Small intestine (tissue), 16 donors: ENCODE measurements at places on chromosomes 12 and 14. TPM values are rescaled to one million over a fixed set of nuclear protein-coding genes. Genes with fewer than 3 reads are reported as not detected.

IL22 gene
- not detected for polyA plus RNA-seq

- H3K4me1 ChIP-seq = peaks cover 4% of the 10 kb centered on the region
- H3K27me3 ChIP-seq = no peaks in the 10 kb centered on the region
- no peak overlapping the region for H3K27ac ChIP-seq
- DNase-seq = no peak
These were observed 10.4 kb downstream of the CCT2 start for GRCh38 chr12:69595689-69596088.

- DNase-seq = no peak
- no peak overlapping the region for H3K27ac ChIP-seq
- no peaks in the 10 kb centered on the region for H3K4me1 ChIP-seq
- peaks cover 92% of the 10 kb centered on the region for H3K36me3 ChIP-seq
- no peak overlapping the region for H3K4me3 ChIP-seq
These were observed 30.4 kb downstream of the CCNK start for GRCh38 chr14:99511421-99512109.

SRSF5 gene
- polyA plus RNA-seq = 250 TPM

MARCHF9 gene
- polyA plus RNA-seq = 29.2 TPM

DNA sequence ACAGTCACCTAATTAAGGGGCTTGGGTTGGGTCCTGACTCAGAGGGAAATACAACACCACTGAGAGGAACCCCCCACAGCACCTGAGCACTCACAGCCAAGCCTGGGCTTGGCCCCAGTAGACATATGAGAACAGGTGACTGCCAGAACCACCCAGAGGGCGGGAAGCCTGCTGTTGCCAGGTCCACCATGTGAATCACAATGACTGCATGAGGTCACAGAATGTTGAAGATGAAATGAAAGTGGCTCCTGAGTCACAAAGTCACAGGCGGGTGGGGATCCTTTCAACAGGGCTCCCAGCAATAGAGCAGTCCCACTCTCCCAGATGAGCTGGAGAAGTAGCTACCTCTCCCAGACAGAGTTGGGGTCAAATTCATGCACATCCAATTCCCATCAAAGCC lies at the start of gene LRRC74A:
LRRC74A (plus strand) TSS at position 287 of the 400 bp plus-strand sequence. CDS start 290 bp downstream, outside the sequence.
- H3K27me3 ChIP-seq = peaks cover 3% of the 10 kb centered on the region
- no peaks in the 10 kb centered on the region for H3K36me3 ChIP-seq
- H3K4me1 ChIP-seq = no peaks in the 10 kb centered on the region
- no peak for DNase-seq

GRCh38 chr12:131606218-131606901 lies 104.5 kb upstream of the SFSWAP start:
- H3K27me3 ChIP-seq = peaks cover 11% of the 10 kb centered on the region
- DNase-seq = no peak
- H3K27ac ChIP-seq = no peak overlapping the region

DNA sequence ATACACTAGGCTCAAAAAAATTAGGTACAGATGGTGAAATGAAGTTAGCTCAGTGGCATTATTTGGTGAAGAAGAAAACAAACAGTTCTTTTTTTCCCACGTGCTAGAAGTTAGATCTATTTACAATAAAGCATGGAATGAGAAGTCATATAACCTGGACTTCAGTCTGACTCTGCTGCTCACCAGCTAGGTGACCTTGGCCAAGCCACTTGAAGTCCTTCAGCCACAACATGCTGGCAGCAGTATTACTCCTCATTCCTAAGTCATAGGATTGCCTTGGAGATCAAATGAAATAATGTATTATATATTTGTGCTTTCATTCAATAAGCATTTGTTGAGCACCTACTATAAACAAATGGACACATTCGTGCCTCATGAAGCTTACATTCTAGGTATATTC lies 45.2 kb downstream of the PTHLH start:
- H3K27ac ChIP-seq = no peak overlapping the region
- no peaks in the 10 kb centered on the region for H3K4me1 ChIP-seq
- H3K36me3 ChIP-seq = no peaks in the 10 kb centered on the region
- DNase-seq = no peak
- H3K27me3 ChIP-seq = no peaks in the 10 kb centered on the region

DNA sequence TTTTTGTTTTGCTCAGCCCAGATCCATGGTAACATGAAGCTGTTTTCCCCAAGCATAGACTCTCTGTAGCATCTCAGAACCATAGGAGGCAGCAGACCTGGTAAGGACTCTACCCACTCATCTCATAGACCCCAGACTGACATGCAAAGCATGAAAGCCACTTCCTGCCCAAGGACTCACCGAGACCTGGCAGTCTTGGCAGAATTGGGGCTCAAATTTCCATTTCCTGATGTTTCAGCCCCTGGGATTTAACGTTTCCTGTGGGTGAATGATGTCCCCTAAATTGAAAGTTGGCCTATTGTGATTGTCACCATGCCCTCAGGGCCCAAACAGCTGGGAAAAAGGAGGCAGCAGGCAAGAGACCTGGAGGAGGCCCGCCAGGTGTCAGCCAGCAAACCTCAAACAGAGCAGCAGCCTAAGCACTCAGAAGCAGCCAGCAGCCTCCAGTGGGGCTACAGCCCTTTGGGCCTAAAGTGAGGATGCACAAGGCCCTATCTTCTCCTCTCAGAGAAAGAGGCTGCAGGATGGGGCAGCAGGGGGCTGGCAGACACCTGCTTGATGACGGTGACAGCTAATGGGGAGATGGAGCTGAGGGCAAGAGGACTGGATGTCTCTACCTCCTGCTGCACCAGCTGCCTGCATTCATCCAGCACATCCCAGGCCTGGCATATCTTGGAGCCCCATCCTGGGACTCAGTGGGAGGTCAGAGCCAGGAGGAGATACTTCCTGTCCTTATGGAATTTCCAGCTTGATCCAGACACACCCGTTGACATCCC lies 8.5 kb downstream of the KRT85 start:
- peaks cover under 1% of the 10 kb centered on the region for H3K27me3 ChIP-seq
- no peaks in the 10 kb centered on the region for H3K4me1 ChIP-seq
- no peak overlapping the region for H3K4me3 ChIP-seq
- H3K27ac ChIP-seq = no peak overlapping the region

- H3K4me1 ChIP-seq = no peaks in the 10 kb centered on the region
- H3K27me3 ChIP-seq = peaks cover 3% of the 10 kb centered on the region
- DNase-seq = no peak
- H3K36me3 ChIP-seq = no peaks in the 10 kb centered on the region
These were observed 169.5 kb upstream of the FKBP4 start for GRCh38 chr12:2625289-2625612.

DNA sequence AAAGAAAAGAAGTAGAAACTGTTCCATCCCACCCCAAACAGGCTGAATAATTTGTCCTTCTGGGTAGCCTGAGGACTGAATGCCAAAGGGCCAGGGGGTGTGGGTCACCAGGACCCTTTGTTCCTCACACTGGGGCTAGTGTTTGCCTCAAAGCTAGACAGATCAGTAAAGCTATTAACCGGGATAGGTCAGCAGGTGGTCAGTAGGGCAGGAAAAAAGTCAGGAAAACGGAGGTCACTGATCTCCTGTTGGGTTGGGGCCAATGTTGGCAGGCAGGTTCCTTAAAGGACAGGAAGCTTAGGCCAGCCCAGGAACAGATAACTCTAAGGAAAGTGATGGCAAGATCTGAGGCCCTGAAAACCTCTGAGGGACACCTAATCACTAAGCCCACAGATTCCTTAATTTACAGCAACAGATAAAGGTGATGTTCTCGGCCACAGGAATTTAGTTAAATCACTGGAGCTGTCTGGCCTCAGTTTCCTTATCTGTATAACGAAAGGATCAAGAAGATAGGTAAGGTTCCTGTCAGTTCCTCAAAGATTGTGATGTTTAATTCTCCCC lies 22.7 kb upstream of the TMPO start:
- DNase-seq = no peak
- no peak overlapping the region for H3K4me3 ChIP-seq
- no peak overlapping the region for H3K27ac ChIP-seq
- no peaks in the 10 kb centered on the region for H3K27me3 ChIP-seq
- H3K4me1 ChIP-seq = peaks cover 29% of the 10 kb centered on the region

P2RX7 gene
- polyA plus RNA-seq = 0.62 TPM
